CD8-positive, alpha-beta memory T cell (primary cell): ENCODE measurements at places on chromosomes 3 and 15. TPM values are rescaled to one million over a fixed set of nuclear protein-coding genes. Genes with fewer than 3 reads are reported as not detected.

GRCh38 chr3:144221761-144222160 is 250.1 kb downstream of the DIPK2A start:
- no peak overlapping the region for H3K27ac ChIP-seq
- no peaks in the 10 kb centered on the region for H3K36me3 ChIP-seq
- H3K27me3 ChIP-seq, result no peaks in the 10 kb centered on the region
- no peaks in the 10 kb centered on the region for H3K4me1 ChIP-seq
- no peak for DNase-seq
- H3K4me3 ChIP-seq, result no peak overlapping the region

GRCh38 chr3:172875039-172875438 is 124.5 kb downstream of the ECT2 start:
- no peaks in the 10 kb centered on the region for H3K27me3 ChIP-seq
- no peak overlapping the region for H3K4me3 ChIP-seq
- DNase-seq, result no peak
- no peaks in the 10 kb centered on the region for H3K36me3 ChIP-seq
- H3K27ac ChIP-seq, result no peak overlapping the region
- no peaks in the 10 kb centered on the region for H3K4me1 ChIP-seq

DNA sequence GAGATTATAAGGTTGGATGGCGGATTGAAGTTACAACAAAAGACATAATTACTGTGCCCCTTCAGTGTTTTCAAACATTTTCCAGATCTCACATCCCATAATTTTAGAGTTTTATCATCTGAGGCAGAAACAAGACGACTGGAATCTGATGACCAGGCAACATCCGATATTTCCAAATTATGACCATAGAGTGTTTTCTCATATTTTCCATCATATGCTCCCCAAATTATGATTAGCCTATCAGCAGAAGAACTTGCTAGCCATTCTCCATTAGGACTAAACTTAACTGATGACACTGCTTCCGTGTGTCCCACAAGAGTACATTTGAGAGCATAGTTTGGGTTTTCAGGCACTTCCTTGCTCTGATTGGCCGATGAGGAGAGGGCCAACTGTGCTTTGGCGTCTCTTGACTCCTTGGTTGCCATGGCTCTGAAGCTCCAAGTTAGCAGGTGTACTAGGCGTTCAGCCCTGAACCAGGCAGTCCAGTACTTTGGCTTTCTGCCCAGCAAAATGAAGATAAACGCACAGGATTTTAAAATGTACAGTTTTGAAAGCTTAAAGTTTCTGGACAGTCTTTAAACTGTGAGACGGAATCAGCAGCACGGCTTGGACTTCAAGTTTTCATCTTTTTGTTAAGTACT is 638 bp downstream of the WDR5B start:
- H3K27me3 ChIP-seq, result no peaks in the 10 kb centered on the region
- peaks cover 27% of the 10 kb centered on the region for H3K4me1 ChIP-seq
- H3K36me3 ChIP-seq, result peaks cover 7% of the 10 kb centered on the region
- DNase-seq, result peak; percentile 28

- peak; percentile 43 for DNase-seq
- no peak overlapping the region for H3K4me3 ChIP-seq
Measured at GRCh38 chr3:142586803-142587406, 8.4 kb upstream of the ATR start.

- H3K36me3 ChIP-seq, result peaks cover 42% of the 10 kb centered on the region
- no peak overlapping the region for H3K4me3 ChIP-seq
- H3K4me1 ChIP-seq, result no peaks in the 10 kb centered on the region
- no peaks in the 10 kb centered on the region for H3K27me3 ChIP-seq
- no peak overlapping the region for H3K27ac ChIP-seq
- DNase-seq, result no peak
Measured at GRCh38 chr3:47848599-47849117, 45.7 kb downstream of the DHX30 start.

DNA sequence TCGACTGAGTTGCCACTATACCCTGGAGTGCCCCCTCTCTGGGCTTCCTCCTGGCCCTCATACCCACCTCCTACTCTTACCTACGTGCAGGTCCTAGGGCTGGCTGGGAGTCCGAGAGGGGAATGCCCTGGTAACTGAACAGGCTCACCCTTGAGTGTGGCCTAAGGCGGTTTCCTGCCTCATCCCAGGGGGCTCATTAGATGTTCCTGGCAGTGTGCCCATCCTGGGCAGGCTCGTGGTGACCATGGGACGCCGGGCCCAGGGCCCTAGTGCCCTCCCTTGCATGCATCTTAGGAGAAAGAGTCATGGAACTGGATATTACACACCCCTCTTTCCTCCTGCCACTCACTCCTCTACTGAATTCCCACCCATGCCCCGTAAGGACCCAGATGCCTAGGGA is 2.8 kb downstream of the SEMA4B start:
- no peak overlapping the region for H3K4me3 ChIP-seq
- H3K27me3 ChIP-seq, result no peaks in the 10 kb centered on the region
- no peaks in the 10 kb centered on the region for H3K36me3 ChIP-seq
- H3K4me1 ChIP-seq, result peaks cover 24% of the 10 kb centered on the region
- no peak for DNase-seq

DNA sequence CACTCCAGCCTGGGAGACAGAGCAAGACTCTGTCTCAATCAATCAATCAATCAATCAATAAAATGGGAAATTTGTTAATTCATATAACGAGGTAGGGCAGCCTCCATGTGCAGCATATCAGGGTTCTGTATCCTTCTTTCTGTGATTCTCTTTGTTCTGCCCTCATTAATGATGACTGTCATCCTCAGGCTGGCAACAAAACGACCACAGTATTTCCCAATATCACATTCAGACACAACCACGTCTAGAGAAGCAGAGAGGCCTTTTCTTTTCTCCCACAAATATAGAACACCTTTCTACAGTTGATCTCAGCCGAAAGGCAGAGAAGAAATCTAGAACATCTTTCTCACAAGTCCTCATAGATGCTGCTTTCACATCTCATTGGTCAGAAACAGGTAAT is 11.2 kb downstream of the CEP19 start:
- no peak overlapping the region for H3K4me3 ChIP-seq
- no peaks in the 10 kb centered on the region for H3K36me3 ChIP-seq
- DNase-seq, result no peak
- H3K27ac ChIP-seq, result no peak overlapping the region

GRCh38 chr3:128487813-128488635 is 5.0 kb downstream of the GATA2 start:
- H3K4me3 ChIP-seq, result peak overlapping the region; percentile 41
- peak overlapping the region; percentile 76 for H3K27ac ChIP-seq
- no peak for DNase-seq
- H3K27me3 ChIP-seq, result peaks cover 74% of the 10 kb centered on the region

GRCh38 chr3:124764746-124765145 is 34.5 kb downstream of the UMPS start:
- no peak overlapping the region for H3K4me3 ChIP-seq
- no peaks in the 10 kb centered on the region for H3K36me3 ChIP-seq
- no peaks in the 10 kb centered on the region for H3K4me1 ChIP-seq
- H3K27me3 ChIP-seq, result no peaks in the 10 kb centered on the region

DNA sequence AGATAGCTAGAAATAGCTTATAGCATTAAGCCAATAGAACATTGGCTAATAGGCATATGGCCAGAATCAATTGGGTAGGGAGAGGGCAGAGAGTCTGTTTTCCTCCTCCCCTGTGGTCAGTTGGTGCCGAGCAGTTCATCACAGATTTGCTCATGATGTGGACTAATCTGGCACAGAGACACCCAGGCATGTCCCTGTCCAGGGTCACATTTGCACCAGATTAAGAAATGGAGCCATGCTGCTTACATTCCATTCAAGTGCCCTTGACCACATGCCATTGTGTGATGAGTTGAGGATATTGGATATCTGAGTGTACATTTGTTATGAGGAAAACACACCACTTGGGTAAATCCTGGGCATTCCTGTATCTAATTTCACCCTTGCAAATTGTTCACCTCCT is 53.4 kb downstream of the USP13 start:
- no peak overlapping the region for H3K4me3 ChIP-seq
- no peaks in the 10 kb centered on the region for H3K36me3 ChIP-seq
- no peak overlapping the region for H3K27ac ChIP-seq
- DNase-seq, result no peak
- H3K27me3 ChIP-seq, result no peaks in the 10 kb centered on the region

GRCh38 chr3:140584549-140584948 is 93.3 kb upstream of the TRIM42 start:
- no peak overlapping the region for H3K27ac ChIP-seq
- no peak for DNase-seq
- H3K4me1 ChIP-seq, result no peaks in the 10 kb centered on the region
- H3K27me3 ChIP-seq, result no peaks in the 10 kb centered on the region
- H3K4me3 ChIP-seq, result no peak overlapping the region

DNA sequence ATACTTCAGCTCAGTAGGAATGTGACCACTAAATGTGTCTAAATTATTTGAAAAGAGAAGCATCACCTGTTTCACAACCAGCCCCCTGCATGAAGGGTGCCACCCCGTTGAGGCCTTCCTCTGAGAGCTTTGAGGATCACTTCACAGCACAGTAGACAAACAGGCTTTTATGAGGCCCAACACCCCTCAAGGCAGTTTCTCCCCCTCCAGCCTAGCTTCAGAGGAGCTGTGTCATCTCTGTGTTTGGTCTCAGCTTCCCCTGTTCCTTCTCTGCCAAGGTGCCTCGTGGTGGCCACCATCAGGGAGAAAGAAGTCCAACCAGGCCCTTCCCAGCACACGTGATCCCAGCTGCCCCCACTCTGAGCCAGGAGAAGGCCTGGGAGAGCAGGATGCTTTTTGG is 21.6 kb upstream of the DUSP7 start:
- no peaks in the 10 kb centered on the region for H3K4me1 ChIP-seq
- no peak overlapping the region for H3K27ac ChIP-seq
- DNase-seq, result no peak
- H3K36me3 ChIP-seq, result no peaks in the 10 kb centered on the region
- no peak overlapping the region for H3K4me3 ChIP-seq
- H3K27me3 ChIP-seq, result no peaks in the 10 kb centered on the region

GRCh38 chr3:31106204-31106603 is 211.7 kb upstream of the GADL1 start:
- H3K4me1 ChIP-seq, result no peaks in the 10 kb centered on the region
- H3K27ac ChIP-seq, result no peak overlapping the region
- no peak overlapping the region for H3K4me3 ChIP-seq
- no peak for DNase-seq
- no peaks in the 10 kb centered on the region for H3K36me3 ChIP-seq

Gene NR2E3
- not detected for total RNA-seq
